ENCODE measurements at places on chromosomes 1 and 21. TPM values are rescaled to one million over a fixed set of nuclear protein-coding genes. Genes with fewer than 3 reads are reported as not detected.

Gene ALDH4A1
- 17.5 TPM for total RNA-seq

Gene TRNP1
- total RNA-seq, result 23.3 TPM

Gene TACSTD2
- 0.23 TPM for total RNA-seq

Gene KRTAP11-1
- total RNA-seq, result not detected

Gene SLC9C2
- total RNA-seq, result 4.8 TPM

Gene ST6GALNAC3
- 16.4 TPM for total RNA-seq

Gene SLC35F3
- 7.8 TPM for total RNA-seq

Gene MTMR11
- 6.2 TPM for total RNA-seq

Gene CTTNBP2NL
- total RNA-seq, result 30.2 TPM

Gene TMEM200B
- total RNA-seq, result 1.8 TPM

Gene ADAMTS5
- 4.6 TPM for total RNA-seq

Gene BLACAT1
- total RNA-seq, result 1.4 TPM

Gene NUDT4B
- 5.5 TPM for total RNA-seq

Gene NBPF4
- total RNA-seq, result 0.46 TPM

Gene ACKR1
- total RNA-seq, result 0.92 TPM

Gene LRRIQ3
- 2.5 TPM for total RNA-seq

Gene SLC45A3
- total RNA-seq, result 1.2 TPM

Gene CENPL
- 16.8 TPM for total RNA-seq

Gene SPATA46
- not detected for total RNA-seq

Gene NAV1
- total RNA-seq, result 71.0 TPM

Gene PKP1
- total RNA-seq, result 0.92 TPM

Gene C8A
- total RNA-seq, result not detected

Gene HS2ST1
- total RNA-seq, result 49.1 TPM

Gene CASQ1
- 0.92 TPM for total RNA-seq

Gene FOXO6
- 4.8 TPM for total RNA-seq

Gene NOS1AP
- total RNA-seq, result 7.6 TPM

Gene HNRNPCL4
- total RNA-seq, result not detected
